Gastroesophageal sphincter (tissue), 4 donors: ENCODE measurements at places on chromosomes 16 and 17. TPM values are rescaled to one million over a fixed set of nuclear protein-coding genes. Genes with fewer than 3 reads are reported as not detected.
A peak's percentile ranks its signal among the peaks of the same experiment; 100 is the strongest.

The GPATCH8 gene
- 21.8 TPM for total RNA-seq

- ATAC-seq: no peak
Observed at GRCh38 chr16:22728167-22728836, 85.7 kb upstream of the HS3ST2 start.

DNA sequence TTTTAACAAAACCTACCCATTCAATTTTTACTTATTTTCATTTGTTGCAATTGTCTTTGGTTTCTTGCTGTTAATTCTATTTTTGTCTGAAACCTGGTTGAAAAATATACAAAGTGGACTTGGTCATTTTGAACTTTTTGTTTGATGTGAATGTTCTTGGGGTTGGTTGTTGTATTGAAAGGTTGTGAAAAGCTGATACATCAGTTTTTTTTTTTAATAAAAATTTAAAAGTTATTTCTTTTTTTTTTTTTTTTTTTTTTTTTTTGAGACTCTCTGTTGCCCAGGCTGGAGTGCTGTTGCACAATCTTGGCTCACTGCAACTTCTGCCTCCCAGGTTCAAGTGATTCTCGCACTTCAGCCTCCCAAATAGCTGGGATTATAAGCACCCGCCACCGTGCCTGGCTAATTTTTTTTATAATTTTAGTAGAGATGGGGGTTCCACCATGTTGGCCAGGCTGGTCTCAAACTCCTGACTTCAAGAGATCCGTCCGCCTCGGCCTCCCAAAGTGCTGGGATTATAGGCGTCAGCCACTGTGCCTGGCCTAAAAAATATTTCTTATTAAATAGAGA is 28.9 kb downstream of the WIPF2 start:
- ATAC-seq: no peak

The CCT6B gene
- 2.8 TPM for total RNA-seq

DNA sequence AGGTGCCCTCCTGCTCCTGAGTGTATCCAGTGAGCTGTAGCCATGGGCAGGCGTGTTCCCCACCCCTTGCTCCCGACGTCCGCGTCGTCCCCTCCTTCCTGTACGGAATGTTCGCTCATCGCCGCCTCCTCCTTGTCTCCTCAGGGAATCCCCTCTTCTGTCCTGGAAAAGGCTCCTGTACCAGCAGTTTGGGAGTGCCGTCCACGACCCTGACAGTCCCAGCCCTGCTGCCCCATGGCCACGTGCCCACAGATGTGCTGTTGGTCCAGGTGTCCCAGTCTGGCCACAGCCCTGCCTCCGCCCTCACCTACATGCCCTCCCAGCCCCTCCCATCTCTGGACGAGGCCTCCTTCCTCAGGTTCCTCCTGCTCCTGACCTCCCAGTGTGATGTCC is 30.2 kb downstream of the OR1D5 start:
- no peak for ATAC-seq

DNA sequence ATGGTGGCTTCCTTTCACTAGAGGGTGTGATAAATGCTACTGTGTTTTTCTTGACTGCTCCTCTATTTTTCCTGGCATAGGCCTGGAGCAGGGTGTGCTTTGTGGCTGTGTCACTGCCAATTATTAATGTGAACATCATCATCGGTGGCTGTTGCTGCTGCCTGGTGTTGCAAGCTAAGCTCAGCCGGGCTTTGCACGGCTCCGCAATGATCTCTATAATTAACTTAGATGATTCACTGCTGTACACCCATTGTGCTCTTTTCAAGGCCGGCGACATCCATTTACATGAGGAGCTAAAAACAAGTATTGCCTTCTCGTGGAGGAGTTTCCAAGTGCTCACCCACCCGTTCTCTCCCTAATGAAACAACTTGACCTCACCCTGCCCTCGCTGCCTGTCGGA is 160.1 kb upstream of the IRX3 start:
- peak; percentile 88 for ATAC-seq

DNA sequence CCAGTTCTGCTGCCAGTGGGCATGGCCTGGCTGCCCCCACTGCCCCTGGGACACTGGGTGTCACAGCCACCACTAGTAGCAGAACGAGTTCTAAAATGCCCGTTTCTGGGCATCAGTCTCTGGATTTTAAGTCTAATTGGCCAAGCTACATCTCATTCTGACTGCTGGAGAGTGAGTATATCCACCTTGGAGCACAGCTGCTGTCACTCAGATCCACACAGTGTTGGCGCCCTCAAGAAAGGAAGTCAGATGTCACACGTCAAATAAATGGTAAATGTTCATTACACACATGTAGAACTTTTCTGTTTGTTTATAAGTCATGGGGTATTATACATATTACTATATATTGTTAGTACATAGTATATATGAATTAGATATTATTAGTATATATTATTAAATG is 19.4 kb downstream of the GNGT2 start:
- no peak for ATAC-seq

The KRTAP1-1 gene
- total RNA-seq: not detected

GRCh38 chr16:66408163-66409048 is 18.7 kb upstream of the BEAN1 start:
- ATAC-seq: peak; percentile 13

The C16orf46 gene
- total RNA-seq: 0.62 TPM

The ABI3 gene
- 6.6 TPM for total RNA-seq

GRCh38 chr17:8503368-8503767 is 67.7 kb downstream of the NDEL1 start:
- ATAC-seq: peak; percentile 60

The TMC7 gene
- 0.85 TPM for total RNA-seq
